ENCODE measurements at places on chromosomes 4 and X.

DNA sequence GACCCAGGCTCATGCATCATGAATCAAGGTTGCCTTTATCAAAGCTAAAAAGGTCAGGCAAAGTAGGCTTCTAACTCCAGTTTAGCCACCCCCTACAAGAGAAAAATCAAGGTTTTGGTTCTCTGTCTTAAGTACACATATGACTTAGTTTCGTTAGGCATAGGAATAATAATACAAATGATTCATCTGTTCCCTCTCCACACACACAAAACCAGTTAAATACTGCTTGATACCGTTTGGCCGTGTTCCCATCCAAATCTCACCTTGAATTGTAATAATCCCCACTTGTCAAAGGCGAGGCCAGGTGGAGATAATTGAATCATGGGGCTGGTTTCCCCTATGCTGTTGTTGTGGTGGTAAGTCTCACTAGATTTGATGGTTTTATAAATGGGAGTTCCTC, 226.2 kb downstream of the HS6ST2 start:
- no peak for DNase-seq

GRCh38 chr4:6539009-6539764, 35.8 kb upstream of the MAN2B2 start:
- DNase-seq, result no peak

GRCh38 chr4:26137288-26137687, 183.5 kb upstream of the RBPJ start:
- DNase-seq, result no peak

- no peak for DNase-seq
Observed at GRCh38 chr4:28462766-28463700, 1602.4 kb downstream of the STIM2 start.

GRCh38 chrX:38452603-38453002, 100.2 kb downstream of the OTC start:
- no peak for DNase-seq

GRCh38 chrX:129706400-129707072, 32.2 kb upstream of the XPNPEP2 start:
- peak; percentile 94 for DNase-seq

DNA sequence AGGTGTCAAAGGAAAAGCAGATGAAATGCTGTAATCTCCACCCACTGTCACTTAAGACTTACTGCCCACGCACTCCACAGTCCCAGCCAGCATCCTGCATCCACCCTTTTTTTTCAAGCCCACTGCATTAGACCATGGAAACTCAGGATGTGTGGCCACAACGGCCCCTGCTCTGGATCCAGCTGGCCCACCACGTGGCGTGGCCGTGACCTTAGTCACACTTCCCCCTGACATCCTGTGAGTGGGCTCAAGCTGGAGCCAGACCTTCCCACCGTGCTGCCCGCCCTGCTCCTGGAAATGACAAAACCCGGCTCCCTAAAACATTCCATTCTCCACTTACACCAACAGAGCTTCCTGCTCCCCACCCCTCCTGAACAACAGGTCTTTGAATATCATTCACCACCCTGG, 588.3 kb upstream of the DIPK2B start:
- no peak for DNase-seq

DNA sequence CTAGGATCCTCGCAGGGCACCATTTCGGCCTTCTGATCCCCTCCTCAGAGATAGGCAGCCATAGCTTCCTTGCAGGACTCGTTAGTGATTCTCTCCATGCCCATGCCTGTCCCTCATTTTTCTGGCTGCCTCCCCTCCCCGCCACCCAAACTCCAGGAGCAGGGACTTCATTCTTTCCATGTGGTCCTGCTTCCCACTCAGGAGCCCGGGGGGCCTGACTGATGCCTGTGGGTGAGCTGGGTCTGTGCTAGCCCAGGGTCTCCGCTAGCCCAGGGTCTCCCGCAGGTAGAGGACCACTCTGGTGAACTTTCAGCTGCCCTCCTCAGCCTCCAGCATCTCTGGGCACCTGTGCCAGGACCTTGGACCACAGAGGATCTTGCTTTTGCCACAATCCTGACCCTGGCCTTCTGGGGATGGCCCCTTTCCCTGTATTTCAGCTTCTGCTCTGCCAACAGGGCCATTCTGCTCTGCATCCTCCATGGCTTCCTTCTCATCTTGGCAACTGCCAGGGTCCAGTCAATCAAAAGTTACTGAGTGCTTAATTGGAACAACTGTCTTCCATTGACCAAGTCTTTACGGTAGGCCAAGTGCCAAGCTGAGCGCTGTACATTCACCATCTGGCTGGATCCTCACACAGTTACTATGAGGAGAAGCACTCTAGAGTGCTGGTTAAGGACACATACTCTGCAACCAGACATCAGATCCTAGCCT, 152.2 kb downstream of the EFNB1 start:
- no peak for DNase-seq

GRCh38 chr4:142697320-142697719, 148.8 kb downstream of the INPP4B start:
- DNase-seq, result no peak
